Neural progenitor cell (in vitro differentiated cells): ENCODE measurements at places on chromosomes 16 and 17. TPM values are rescaled to one million over a fixed set of nuclear protein-coding genes. Genes with fewer than 3 reads are reported as not detected.

GRCh38 chr16:53804467-53804866 lies 100.5 kb downstream of the FTO start:
- peaks cover 14% of the 10 kb centered on the region for H3K4me1 ChIP-seq
- H3K27ac ChIP-seq: no peak overlapping the region

MT3 gene
- not detected in 2 replicates for total RNA-seq

NPIPB13 gene
- 1.9 and 4.0 TPM in 2 replicates for total RNA-seq

DNA sequence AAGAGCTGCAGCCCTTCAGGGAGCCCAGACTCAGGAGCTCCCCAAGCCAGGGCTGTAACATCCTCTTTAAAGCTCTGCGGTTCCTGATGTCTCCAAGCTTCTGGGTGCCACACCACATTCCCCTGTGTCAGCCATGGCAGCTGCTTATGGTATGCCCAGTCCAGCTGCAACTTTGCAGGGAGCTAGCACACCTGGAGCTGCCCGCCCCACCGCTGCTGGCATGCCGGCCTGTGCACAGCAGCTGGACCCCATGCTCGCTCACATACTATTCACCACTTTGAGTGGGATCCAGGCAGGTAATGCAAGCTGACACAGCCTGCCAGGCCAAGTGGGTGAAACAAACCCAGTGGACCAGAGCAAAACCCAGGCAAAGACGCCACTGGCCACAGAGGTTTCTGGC lies 305.6 kb upstream of the AXIN2 start:
- no peaks in the 10 kb centered on the region for H3K27me3 ChIP-seq
- no peak overlapping the region for H3K4me3 ChIP-seq
- no peak for DNase-seq
- no peaks in the 10 kb centered on the region for H3K4me1 ChIP-seq
- no peaks in the 10 kb centered on the region for H3K36me3 ChIP-seq

ZPBP2 gene
- total RNA-seq: not detected in 2 replicates

DNA sequence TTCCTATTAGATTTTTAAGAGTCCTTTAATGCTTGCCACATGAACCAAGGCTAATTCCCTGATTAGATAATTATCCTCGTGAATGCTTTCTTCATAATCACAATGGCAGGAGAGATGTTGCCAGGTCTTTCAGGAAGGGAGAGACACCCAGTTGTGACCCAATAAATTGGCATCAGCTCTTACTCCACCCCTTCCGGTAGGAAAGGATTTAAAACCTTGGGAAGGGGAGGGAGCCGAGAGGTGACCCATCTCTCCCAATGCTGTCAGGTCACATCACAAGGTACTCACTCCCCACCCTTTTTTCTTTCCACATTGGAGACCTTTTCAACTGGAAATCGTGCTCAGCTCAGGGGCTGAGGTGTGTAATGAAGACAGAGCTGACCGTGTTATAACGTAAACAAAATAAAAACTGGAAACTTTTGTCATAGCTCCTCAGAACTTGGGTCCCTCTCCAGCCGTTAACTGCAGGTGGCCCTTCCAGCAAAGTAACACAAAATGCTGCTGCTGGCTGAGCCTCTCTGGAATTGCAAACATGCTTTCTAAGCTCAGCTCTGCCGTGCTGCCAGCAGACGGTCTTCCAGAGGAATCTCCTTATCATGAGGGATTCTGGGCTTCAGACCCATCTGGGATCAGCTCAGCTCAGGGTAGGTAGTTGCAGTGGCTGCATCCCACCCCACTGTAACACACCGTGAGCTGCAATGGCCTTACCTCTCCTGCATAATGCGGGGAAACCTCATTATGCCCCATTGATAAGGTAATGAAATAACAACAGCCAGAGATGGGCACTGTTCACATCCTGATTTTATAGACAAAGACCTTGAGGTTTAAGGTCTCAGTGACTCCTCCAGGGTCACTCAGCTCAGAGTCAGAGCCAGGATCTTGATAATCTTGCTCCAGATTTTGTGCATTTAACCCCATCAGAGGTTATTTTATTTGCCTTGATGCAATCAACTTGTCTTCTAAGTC lies 15.6 kb downstream of the TMEM100 start:
- H3K27me3 ChIP-seq: no peaks in the 10 kb centered on the region
- no peak overlapping the region for H3K4me3 ChIP-seq
- H3K36me3 ChIP-seq: no peaks in the 10 kb centered on the region
- H3K4me1 ChIP-seq: peaks cover 25% of the 10 kb centered on the region
- H3K27ac ChIP-seq: no peak overlapping the region

- H3K27me3 ChIP-seq: no peaks in the 10 kb centered on the region
- no peak for DNase-seq
Observed at GRCh38 chr16:85354686-85355514, 242.6 kb upstream of the CIBAR2 start.

- peak; percentile 30 for DNase-seq
- peak overlapping the region; percentile 94 for H3K4me3 ChIP-seq
- peaks cover 25% of the 10 kb centered on the region for H3K4me1 ChIP-seq
- peaks cover 41% of the 10 kb centered on the region for H3K27me3 ChIP-seq
- H3K27ac ChIP-seq: no peak overlapping the region
- H3K36me3 ChIP-seq: no peaks in the 10 kb centered on the region
Observed at GRCh38 chr17:62705156-62705777, 77.8 kb downstream of the MRC2 start.

DNA sequence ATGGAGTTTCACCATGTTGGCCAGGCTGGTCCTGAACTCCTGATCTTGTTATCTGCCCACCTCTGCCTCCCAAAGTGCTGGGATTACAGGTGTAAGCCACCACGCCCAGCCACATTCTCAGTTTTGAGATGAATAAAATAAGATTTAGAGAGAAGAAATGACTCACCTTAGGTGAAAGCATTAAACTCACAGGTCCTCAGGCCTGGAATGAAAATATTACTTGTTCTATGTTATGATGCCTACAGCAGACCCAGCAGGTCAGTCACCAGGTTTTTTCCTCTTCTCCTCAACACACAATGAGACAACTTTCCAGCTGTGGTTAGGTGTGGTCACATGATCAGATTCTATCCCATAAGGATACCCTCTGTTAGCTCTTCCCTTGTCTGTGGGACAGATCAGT lies 150.3 kb downstream of the C16orf95 start:
- no peaks in the 10 kb centered on the region for H3K4me1 ChIP-seq
- no peak overlapping the region for H3K4me3 ChIP-seq
- no peak overlapping the region for H3K27ac ChIP-seq
- no peaks in the 10 kb centered on the region for H3K36me3 ChIP-seq

GRCh38 chr17:30413109-30413508 lies 34.4 kb downstream of the CPD start:
- H3K36me3 ChIP-seq: no peaks in the 10 kb centered on the region
- no peaks in the 10 kb centered on the region for H3K4me1 ChIP-seq
- H3K27ac ChIP-seq: no peak overlapping the region
- no peak overlapping the region for H3K4me3 ChIP-seq
- H3K27me3 ChIP-seq: no peaks in the 10 kb centered on the region

DNA sequence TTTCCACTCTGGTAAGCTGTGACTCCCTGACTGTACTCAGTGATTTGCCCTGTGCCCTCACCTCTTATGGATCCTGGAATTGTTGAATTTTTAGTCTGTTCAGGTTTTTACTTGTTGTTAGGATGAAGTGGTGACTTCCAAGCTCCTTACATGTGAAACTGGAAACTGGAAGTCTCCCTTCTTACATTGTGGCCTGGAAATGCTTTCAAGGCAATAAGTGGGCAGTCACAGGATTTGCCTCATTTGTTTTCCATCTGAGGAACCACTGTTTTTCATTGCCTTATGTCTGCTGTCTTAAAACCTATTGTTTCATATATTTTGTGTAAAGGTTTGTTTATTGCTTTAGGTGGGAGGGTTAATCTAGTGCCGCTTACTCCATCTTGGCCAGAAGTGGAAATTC lies 155.8 kb downstream of the CYB561 start:
- no peaks in the 10 kb centered on the region for H3K36me3 ChIP-seq
- no peak overlapping the region for H3K4me3 ChIP-seq
- no peak overlapping the region for H3K27ac ChIP-seq
- no peak for DNase-seq

DNA sequence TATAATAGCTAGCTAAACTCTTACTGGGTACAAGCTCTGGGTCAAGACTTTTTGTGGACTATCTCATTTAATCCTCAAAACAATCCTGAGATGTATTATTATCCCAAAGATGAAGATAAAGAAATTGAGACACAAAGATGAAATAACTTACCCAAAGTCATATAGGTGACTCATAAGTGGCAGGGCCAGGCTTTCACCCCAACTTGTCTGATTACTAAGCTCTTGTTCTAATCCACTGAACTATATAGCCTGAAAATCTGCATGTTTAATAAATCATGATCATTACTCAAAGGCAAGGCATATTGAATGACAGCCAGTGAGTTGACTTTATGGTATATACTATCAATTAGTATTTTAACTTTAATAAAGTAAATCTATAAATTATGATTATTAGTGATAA lies 77.4 kb downstream of the SKAP1 start:
- no peaks in the 10 kb centered on the region for H3K36me3 ChIP-seq
- H3K27ac ChIP-seq: no peak overlapping the region
- no peak for DNase-seq

DNA sequence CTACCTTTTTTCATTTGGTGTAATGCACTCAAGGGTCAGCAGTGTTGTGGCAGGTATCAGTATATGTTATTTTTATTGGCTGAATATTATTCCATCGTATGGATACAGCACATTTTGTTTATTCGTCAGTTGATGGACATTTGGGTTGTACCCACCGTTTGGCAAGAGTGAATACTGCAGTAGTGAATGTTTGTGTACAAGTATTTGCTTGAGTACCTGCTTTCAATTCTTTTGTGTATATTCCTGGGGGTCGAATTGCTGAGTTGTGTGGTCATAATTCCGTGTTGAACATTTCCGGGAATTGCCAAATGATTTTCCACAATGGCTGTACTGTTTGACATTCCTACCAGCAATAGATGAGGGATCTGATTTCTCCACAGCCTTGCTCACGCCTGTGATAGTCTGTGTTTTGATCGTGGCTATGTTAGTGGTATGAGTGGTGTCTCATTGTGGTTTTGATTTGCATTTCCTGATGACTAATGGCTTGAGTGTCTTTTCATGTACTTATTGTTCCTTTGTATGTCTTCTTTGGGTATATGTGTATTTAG lies 108.4 kb downstream of the OR1D5 start:
- H3K36me3 ChIP-seq: no peaks in the 10 kb centered on the region
- no peak overlapping the region for H3K27ac ChIP-seq
- no peaks in the 10 kb centered on the region for H3K27me3 ChIP-seq

SRCIN1 gene
- total RNA-seq: 3.8 and 15.6 TPM in 2 replicates

GRCh38 chr17:3647769-3648555 lies 11.4 kb downstream of the CTNS start:
- DNase-seq: peak; percentile 76
- no peaks in the 10 kb centered on the region for H3K36me3 ChIP-seq
- no peak overlapping the region for H3K27ac ChIP-seq
- H3K4me1 ChIP-seq: no peaks in the 10 kb centered on the region
- H3K27me3 ChIP-seq: no peaks in the 10 kb centered on the region

DNA sequence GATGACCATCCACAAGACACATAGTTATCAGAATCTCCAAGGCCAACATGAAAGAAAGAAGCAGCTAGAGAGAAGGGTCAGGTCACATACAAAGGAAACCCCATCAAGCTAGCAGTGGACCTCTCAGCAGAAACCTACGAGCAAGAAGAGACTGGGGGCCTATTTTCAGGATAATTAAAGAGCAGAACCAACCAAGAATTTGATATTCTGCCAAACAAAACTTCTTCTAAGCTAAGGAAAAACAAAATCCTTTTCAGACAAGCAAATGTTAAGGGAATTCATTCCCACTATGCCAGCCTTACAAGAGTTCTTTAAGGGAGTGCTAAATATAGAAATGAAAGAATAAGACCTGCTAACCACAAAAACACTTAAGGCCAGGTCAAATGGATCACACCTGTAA lies 47.8 kb downstream of the ITFG1 start:
- no peak overlapping the region for H3K4me3 ChIP-seq
- peaks cover under 1% of the 10 kb centered on the region for H3K36me3 ChIP-seq
- no peaks in the 10 kb centered on the region for H3K27me3 ChIP-seq
- no peaks in the 10 kb centered on the region for H3K4me1 ChIP-seq
- no peak overlapping the region for H3K27ac ChIP-seq

DNA sequence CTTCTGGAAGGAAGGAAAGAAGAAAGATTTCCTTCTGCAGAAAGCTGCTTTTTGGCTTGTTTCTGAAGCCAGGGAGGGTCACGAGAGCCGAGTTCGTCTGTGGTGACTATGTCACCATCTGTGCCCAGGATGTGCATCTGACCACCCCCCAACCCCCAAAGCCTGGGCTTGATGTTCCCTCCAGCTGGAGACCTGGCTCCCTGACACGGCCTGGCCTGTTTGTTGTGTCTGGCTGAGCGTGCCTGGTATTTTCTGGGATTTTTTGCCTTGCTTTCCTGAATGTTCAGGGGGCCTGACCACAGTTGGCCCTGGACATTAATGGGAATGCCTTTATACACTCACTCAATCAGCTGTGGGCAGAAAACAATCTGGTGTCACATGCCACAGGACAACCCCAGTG lies 38.9 kb downstream of the LGALS9 start:
- H3K4me3 ChIP-seq: no peak overlapping the region
- no peak overlapping the region for H3K27ac ChIP-seq
- DNase-seq: no peak
- H3K4me1 ChIP-seq: no peaks in the 10 kb centered on the region
- no peaks in the 10 kb centered on the region for H3K36me3 ChIP-seq

GRCh38 chr16:2776500-2777139 lies 460 bp downstream of the ELOB start:
- H3K4me1 ChIP-seq: peaks cover 20% of the 10 kb centered on the region
- no peaks in the 10 kb centered on the region for H3K36me3 ChIP-seq
- no peak overlapping the region for H3K27ac ChIP-seq
- no peaks in the 10 kb centered on the region for H3K27me3 ChIP-seq

- peaks cover 4% of the 10 kb centered on the region for H3K4me1 ChIP-seq
- DNase-seq: peak; percentile 6
- H3K27me3 ChIP-seq: no peaks in the 10 kb centered on the region
- no peak overlapping the region for H3K4me3 ChIP-seq
Observed at GRCh38 chr17:14790521-14790920, 474.6 kb downstream of the PMP22 start.

GRCh38 chr17:19402171-19402570 lies 8.9 kb upstream of the RNF112 start:
- H3K36me3 ChIP-seq: no peaks in the 10 kb centered on the region
- H3K27me3 ChIP-seq: no peaks in the 10 kb centered on the region
- peaks cover 10% of the 10 kb centered on the region for H3K4me1 ChIP-seq

SOCS1 gene
- 1.6 and 7.3 TPM in 2 replicates for total RNA-seq

DNA sequence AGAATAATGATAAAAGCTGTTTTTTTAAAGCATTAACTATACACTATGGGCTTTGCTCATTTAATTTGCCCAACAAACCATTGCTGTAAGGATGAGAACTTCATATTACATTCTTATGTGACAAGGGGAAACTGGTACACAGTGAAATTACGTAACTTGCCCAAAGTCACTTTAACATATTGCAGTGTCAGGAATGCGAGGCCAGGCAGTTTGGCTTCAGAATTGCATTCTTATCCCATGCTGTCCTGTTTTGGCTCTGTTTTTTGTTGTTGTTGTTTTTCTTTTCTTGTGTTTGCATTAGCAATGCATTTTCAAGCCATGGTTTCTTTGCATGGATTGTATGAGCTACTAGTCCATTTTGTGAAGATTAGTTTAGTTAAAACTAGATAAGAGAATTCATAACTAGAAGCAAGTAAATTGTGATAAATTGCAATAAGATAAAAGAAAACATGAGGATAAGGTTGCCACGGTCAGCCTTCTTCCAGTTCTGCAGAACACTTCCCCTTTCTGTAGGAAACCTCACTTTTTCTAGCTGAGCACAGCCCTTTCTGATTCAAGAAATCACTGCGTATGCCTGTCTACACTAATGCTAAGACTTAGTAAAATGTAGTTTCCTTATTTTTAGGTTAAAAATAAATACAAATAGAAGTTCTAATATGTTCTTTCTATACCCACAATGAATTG lies 221.3 kb upstream of the KCNJ16 start:
- no peak for DNase-seq
- H3K4me3 ChIP-seq: no peak overlapping the region
- no peaks in the 10 kb centered on the region for H3K4me1 ChIP-seq
- H3K27ac ChIP-seq: no peak overlapping the region
